ENCODE measurements at places on chromosomes 4 and X.

DNA sequence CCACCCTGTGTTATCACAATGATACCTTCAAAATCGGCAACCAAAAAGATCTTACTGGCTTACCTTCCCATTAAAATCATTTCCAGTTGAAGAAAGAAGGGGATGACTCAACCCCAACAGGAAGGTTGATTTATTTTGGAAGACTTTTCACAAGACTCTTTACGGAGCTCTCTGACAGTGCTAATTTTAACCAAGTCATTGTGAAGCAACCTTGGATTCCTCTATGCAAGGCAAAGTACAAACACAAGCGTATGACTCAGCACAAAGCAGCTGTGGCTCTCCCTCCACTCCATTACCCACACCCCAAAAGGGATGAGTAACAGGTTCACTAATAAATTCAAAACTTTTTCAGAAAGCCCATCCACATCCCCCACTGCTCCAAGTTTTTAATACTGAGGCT lies 213.8 kb upstream of the FGF13 start:
- no peak for DNase-seq

- no peak for DNase-seq
Observed at GRCh38 chr4:4864940-4865704, 5.7 kb downstream of the MSX1 start.

GRCh38 chrX:153638041-153638371 lies 9.0 kb upstream of the DUSP9 start:
- no peak for DNase-seq

DNA sequence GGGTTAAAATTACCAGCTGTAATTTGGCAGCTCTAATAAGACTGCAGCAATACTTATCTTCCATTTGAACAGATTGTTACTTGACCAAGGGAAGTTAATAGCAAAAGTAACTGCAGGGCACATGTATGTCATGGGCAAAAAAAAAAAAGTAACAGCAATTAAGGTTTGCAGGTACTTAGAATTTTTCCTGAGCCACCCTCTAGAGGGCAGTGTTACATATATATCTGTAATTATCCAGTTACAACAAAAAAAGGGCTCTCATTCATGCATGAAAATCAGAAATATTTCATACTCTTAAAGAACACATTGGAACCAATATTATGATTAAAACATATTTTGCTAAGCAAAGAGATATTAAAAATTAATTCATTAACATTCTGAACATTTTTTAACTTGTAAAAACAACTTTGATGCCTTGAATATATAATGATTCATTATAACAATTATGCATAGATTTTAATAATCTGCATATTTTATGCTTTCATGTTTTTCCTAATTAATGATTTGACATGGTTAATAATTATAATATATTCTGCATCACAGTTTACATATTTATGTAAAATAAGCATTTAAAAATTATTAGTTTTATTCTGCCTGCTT lies 25.1 kb downstream of the XIAP start:
- DNase-seq: peak; percentile 45

- DNase-seq: no peak
Observed at GRCh38 chrX:154304846-154305245, 9.3 kb downstream of the TKTL1 start.

DNA sequence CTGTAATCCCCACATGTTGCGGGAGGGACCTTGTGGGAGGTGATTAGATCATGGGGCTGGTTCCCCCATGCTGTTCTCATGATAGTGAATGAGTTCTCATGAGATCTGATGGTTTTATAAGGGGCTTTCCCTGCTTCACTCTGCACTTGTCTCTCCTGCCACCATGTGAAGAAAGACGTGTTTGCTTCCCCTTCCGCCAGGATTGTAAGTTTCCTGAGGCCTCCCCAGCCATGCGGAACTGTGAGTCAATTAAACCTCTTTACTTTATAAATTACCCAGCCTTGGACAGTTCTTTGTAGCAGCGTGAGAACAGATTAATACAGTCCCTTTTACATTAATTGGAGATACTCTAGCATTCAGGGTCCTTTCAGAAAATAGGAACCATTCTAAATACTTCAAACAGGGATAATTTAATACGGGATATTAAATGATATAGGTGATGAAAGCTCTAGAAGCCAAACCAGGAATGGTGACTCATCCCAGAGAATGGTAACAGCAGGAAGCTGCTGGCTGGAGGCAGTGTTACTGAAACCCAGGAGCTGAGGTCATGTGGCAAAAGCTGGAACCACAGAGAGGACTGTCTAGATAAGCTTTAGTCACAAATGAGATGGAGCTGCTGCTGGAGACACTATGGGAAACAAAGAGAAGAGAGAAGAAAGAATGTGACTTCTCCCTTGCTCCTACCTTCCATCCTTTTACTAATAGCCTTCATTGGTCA lies 57.3 kb downstream of the GSTCD start:
- DNase-seq: no peak

DNA sequence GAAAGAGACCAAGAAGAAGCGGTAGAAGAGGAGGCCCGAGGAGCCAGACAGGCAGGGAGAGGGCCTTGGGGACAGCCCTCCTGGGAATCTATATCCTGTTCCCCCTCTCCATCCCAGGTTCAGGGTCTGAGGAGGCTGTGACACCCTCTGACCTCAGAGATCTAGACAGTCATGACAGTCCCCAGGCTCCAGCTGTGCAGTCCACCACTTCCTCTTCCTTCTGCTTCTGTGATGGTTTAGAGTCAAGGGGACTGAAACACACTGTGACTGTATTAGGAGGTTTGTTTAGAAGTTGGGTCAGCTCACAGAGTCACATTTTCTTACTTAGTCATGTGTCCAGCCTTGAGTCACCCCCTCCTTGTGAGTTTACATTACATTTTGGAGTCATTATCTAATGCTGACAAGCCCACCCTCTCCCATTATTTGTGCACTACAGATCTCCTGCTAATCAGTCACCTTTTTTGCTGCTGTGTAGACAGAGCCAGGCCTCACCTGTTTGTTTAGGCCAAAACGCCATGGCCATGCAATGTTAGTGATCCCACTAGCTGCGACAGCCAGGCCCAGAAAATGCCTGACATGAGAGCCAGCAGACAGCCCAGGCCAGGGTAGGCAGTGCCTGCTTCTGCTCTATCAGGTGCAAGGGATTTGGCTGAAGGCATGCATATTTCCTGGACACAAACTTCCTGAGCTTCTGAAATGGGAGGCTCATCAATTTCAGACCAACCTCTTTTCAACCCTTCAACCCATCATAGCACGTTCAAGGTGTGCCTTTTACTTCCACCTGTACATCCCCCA lies 26.0 kb downstream of the MANBA start:
- no peak for DNase-seq

GRCh38 chr4:94533405-94534223 lies 81.9 kb downstream of the PDLIM5 start:
- DNase-seq: no peak

GRCh38 chr4:1567808-1568581 lies 116.1 kb downstream of the FAM53A start:
- no peak for DNase-seq

GRCh38 chr4:48042979-48043461 lies 26.4 kb downstream of the NIPAL1 start:
- DNase-seq: no peak
